ENCODE measurements at places on chromosomes 12 and 14.

GRCh38 chr12:57476993-57477709, 2.5 kb downstream of the ARHGAP9 start:
- no peak for DNase-seq

DNA sequence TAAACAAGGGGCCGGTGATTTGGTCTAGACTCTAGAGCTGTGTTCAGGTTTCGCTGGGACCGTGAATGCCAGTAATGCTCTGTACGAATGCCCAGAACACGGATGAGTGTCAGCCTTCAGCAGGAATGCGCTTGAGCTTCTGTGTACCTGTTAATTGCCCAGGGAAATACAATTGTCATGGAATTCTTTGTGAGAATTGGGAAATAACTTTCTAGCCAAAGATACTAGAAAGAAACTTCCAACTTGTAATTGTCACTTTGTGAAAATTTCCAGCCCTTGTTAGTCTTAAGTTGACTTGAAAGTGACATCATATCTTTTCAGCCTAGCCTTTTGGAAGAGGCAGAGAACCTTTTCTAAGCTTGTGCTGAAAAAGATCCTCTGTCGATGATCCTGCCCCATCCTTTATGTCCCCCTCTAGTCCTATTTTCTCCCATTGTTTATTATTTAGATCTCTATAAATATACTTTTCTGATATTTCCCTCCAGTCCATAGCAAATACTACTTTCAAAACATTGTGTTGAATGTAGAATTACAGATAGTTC, 2.7 kb downstream of the CHST11 start:
- DNase-seq: no peak

DNA sequence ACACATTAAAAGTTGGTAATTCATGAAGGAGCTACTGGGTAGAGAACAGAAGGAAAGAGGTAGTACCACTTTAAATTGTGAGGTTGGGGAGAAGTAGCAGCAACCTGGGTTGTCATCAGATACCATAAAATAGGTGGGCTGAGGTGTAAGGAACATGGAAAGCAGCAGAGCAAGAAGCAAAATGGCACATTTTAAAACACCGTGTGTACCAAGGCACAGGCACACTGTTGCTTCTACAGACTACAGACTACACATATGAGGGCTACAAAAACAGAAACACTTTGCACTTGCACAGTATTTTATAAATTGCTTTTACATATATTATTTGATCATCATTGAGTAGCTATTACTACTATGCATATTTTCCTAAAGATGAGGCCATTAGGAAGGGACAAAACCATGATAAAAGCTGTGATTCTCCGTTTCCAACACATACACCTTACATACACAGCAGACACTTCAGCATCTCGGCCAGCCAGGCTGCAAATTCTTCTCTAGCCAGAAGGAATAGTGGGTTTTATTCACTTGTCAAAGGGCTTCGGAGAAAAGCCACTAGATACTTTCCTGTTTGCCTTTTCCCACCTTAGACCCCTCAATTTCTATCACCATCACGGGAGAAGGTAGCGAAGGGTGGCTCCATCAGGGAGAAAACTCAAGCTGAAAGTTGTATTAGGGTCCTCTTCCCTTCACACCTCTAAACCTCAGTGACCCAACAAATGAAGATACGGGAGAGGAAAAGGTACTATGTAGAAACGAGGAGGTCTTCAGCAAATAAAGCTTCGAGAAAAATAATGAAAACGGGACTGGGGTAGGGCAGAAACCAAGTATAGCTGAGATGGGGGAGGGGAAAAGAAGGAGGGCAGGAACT, 1.6 kb downstream of the PYM1 start:
- DNase-seq: no peak

DNA sequence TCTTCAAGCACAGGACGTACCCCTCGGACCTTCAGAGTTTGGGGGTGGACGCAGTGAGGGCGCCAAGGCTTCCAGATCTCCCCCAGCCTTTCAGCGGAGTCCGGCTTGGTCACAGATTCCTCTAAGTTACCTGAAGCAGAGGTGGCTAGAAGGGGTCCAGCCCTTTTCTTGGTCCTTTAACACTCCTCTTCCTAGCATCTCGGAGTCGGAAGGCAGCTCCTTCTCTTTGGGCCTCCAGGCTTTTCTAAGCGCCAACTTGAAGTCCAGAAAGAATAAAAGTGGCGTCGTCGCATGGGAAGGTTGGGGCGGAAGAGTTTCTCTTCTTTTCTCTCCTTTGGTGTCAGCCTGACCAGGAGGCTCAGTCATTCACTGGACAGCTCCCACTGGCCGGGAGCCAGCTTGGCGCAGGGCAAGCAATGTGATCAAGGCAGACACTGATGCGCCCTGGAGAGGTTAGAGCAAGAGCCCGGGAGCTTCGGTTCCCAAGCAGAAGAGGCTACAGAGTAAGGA, 9.6 kb downstream of the OR6S1 start:
- DNase-seq: no peak

- no peak for DNase-seq
Observed at GRCh38 chr12:1054117-1054870, 63.3 kb downstream of the ERC1 start.
